ENCODE measurements at places on chromosomes 5 and 9.

DNA sequence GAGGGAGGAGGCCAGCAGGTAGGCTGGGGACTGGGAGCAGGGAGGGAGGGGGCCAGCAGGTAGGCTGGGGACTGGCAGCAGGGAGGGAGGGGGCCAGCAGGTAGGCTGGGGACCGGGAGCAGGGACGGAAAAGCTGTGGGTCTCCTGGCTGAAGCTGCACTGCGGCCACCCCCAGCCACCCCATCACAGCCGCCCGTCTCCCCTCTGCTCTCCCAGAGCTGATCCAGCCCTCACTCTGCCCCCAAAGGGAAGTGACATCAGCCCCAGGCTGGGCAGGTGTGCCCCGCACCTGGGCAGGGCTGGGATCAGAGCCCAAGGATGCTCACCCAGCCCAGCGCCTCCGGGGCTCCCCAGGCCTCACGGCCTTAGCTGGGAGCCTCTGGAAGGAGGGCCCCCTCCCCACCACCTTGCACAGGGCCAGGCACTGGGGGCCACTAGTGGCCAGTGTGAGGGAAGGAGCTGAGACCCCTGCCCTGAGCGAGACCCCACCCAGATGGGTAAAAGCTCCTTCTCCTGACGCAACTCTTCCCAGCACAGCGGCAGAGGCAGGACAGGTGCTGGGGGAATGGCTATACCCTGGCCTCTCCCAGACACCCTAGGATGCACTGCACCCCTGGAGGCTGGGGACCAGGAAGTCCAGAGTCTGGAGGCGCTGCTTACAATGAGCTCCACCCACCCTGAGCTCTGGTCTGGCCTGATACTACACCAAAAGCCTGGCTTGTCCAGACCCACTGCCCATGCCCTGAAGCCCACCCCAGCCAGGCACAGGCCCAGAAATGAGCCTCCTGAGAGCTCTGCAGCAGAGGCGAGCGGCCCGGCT, 11.6 kb downstream of the AGPAT2 start:
- no peak for DNase-seq

- peak; percentile 72 for DNase-seq
These were observed 277.3 kb downstream of the CDH9 start for GRCh38 chr5:26761045-26761444.

GRCh38 chr9:14985419-14985818, 75.2 kb upstream of the FREM1 start:
- no peak for DNase-seq

DNA sequence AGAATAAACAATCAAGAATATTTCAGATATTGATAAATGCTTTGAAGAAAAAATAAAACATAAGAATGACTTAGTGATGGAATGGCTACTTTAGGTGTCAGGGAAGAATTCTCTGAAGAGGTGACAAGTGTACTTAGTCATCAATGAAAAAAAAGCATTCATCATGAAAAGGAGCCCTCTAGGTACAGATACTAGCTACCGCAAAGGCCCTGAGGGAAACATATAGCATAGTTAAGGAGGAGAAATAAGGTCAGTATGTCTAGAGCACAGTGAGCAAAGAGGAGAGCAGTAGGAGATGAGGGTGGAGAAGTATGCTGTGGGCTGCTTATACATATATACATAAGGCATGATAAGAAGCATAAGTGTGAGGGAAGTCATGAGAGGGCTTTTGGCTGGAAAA, 41.8 kb downstream of the CSF2 start:
- no peak for DNase-seq

GRCh38 chr5:14143546-14143840, 351 bp downstream of the TRIO start:
- no peak for DNase-seq

DNA sequence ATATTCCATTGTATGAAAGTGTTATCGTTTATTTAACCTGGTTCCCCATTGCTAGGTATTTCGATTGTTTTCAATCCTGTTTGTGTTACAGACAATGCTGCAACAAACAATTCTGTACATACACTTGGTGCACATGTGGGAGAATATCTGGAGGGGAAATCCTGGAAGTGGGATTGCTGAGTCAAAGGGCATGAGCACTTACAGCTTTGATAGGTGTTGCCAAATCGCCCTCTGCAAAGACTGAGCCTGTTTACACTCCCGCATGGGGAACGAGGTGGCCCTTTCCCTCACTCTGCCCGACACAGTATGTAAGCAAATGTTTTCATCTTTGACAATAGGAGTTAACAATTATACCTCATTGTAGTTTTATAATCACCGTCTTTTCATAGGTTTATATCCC, 66.2 kb downstream of the PDE6A start:
- DNase-seq = no peak

Data from NCI-H1092 (cell line).